ENCODE measurements at places on chromosomes 6 and 20.

- H3K4me3 ChIP-seq = no peak overlapping the region
- H3K36me3 ChIP-seq = no peaks in the 10 kb centered on the region
- DNase-seq = peak; percentile 54
- no peaks in the 10 kb centered on the region for H3K27me3 ChIP-seq
- peak overlapping the region; percentile 61 for H3K27ac ChIP-seq
Measured at GRCh38 chr6:156720691-156721685, 56.2 kb upstream of the ARID1B start.

- no peaks in the 10 kb centered on the region for H3K4me1 ChIP-seq
- no peaks in the 10 kb centered on the region for H3K36me3 ChIP-seq
- no peak overlapping the region for H3K27ac ChIP-seq
- DNase-seq = no peak
- no peak overlapping the region for H3K4me3 ChIP-seq
Measured at GRCh38 chr6:152905551-152906299, 77.1 kb downstream of the FBXO5 start.

DNA sequence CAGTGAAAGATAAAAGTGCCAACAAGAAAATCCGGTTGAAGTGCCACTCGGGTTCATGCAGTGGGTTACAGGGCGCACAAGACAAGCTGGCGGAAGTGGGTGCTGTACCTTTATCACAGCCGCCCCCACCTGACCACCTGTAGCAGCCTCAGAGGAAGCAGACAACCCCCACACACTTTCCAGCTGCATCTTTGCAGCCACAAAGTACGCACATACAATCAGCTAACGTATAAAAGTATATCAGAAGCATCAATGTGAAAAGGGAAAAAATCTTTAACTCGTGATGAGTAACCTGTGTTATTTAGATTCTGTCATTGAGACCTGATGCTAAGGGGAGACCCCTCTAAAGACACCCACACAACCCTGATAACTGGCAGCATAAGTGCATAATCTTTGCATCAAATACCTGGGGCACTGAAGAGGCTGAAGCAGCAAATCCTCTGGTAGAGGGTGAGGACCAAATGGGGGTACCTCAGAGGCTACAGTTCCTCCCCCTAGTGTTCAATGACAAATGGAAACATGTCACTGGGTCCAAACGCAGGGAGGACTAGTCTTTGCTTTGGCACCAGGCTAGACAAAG lies 22.1 kb downstream of the BACH2 start:
- no peaks in the 10 kb centered on the region for H3K4me1 ChIP-seq
- no peak overlapping the region for H3K4me3 ChIP-seq
- no peak for DNase-seq
- H3K36me3 ChIP-seq = no peaks in the 10 kb centered on the region

- H3K27me3 ChIP-seq = no peaks in the 10 kb centered on the region
- H3K36me3 ChIP-seq = no peaks in the 10 kb centered on the region
- H3K4me1 ChIP-seq = peaks cover 5% of the 10 kb centered on the region
- no peak overlapping the region for H3K27ac ChIP-seq
Measured at GRCh38 chr6:113967777-113968176, 3.2 kb downstream of the HDAC2 start.

DNA sequence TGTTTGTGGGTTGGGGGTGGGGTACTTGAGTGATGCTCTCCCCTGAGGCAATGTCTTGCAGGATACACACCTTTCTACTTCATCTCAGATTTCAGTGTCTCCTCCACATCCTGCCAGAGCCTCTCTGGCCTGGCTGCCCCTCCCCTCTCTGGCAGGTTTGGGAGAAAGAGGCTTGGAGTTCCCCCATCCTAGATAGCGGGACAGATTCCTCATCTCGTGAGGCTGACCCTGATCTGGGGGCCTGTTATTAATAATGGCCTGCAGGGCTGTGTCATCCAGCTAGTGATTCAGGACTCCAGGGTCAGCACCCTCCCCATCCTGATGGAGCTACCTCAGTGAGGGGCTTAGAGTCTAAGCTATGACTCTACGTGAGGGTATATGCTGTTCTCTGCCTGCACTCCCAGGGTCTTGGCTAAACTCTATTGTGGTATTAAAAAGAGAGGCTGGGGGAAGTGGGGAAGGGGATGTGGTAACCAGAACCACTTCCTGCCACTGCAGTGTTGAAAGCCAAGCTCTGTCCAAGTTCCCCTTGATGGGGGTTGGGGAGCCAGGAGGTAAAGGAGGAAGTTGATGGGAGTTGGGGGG lies 3.7 kb upstream of the MMP9 start:
- no peak overlapping the region for H3K4me3 ChIP-seq
- no peak for DNase-seq
- no peak overlapping the region for H3K27ac ChIP-seq
- no peaks in the 10 kb centered on the region for H3K36me3 ChIP-seq
- H3K4me1 ChIP-seq = peaks cover 2% of the 10 kb centered on the region
- peaks cover 76% of the 10 kb centered on the region for H3K27me3 ChIP-seq

DNA sequence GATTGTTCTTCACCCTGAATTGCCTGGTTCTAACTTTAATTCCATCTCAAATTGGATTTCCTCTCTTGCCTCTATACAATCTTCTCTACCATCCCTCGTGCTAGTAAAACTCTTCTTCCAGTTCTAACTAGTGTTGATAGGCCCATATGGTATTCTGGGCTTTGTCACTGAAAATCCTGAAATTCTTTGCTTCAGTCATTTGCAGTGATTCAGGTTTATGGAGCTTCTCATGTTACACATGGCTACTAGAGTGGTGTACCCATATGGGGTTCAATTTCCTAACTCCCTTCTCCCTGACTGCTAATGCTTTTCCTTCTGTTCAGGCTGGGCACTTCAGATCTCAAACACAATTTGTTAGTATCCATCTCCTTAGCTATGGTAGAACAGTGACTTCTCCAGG lies 956.6 kb downstream of the KIF16B start:
- no peak overlapping the region for H3K27ac ChIP-seq
- no peaks in the 10 kb centered on the region for H3K4me1 ChIP-seq
- no peak overlapping the region for H3K4me3 ChIP-seq
- no peak for DNase-seq
- no peaks in the 10 kb centered on the region for H3K27me3 ChIP-seq

GRCh38 chr6:92577077-92577719 lies 842.2 kb downstream of the EPHA7 start:
- H3K4me1 ChIP-seq = peaks cover 11% of the 10 kb centered on the region
- H3K4me3 ChIP-seq = no peak overlapping the region
- H3K27me3 ChIP-seq = no peaks in the 10 kb centered on the region
- peak; percentile 72 for DNase-seq
- H3K27ac ChIP-seq = peak overlapping the region; percentile 64

- H3K27me3 ChIP-seq = peaks cover 7% of the 10 kb centered on the region
- no peak overlapping the region for H3K27ac ChIP-seq
- H3K4me1 ChIP-seq = peaks cover 2% of the 10 kb centered on the region
- H3K4me3 ChIP-seq = no peak overlapping the region
Measured at GRCh38 chr20:11234608-11235007, 560.8 kb upstream of the JAG1 start.

GRCh38 chr6:17877196-17877894 lies 110.1 kb downstream of the KIF13A start:
- peaks cover 7% of the 10 kb centered on the region for H3K4me1 ChIP-seq
- H3K27ac ChIP-seq = no peak overlapping the region
- DNase-seq = no peak
- no peaks in the 10 kb centered on the region for H3K36me3 ChIP-seq
- no peak overlapping the region for H3K4me3 ChIP-seq

- peaks cover 29% of the 10 kb centered on the region for H3K27me3 ChIP-seq
- no peak for DNase-seq
- no peak overlapping the region for H3K27ac ChIP-seq
- peaks cover 10% of the 10 kb centered on the region for H3K4me1 ChIP-seq
- H3K4me3 ChIP-seq = peak overlapping the region; percentile 87
Measured at GRCh38 chr6:29723666-29724588, 693 bp downstream of the HLA-F start.

DNA sequence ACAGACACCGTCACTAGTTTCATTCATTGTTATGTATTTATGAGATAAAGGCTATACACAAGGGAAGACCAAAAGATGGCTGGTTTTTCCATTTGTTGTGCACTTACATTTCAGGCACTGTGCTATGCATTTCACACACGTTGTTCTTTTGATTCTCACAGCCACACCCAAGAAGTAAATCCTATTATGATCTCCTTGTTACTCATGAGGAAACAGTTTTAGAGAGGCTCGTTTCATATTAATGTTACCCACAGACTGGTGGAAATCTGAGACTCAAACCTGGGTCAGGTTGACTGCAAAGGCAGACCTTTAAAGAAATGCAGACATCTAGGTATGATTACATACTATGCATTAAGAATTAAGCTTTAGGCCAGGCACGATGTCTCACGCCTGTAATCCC lies 34.9 kb downstream of the SHLD1 start:
- DNase-seq = no peak
- H3K4me1 ChIP-seq = peaks cover 5% of the 10 kb centered on the region
- H3K27me3 ChIP-seq = no peaks in the 10 kb centered on the region
- H3K36me3 ChIP-seq = no peaks in the 10 kb centered on the region
- H3K27ac ChIP-seq = no peak overlapping the region

- peak overlapping the region; percentile 42 for H3K27ac ChIP-seq
- H3K4me3 ChIP-seq = no peak overlapping the region
- DNase-seq = peak; percentile 95
- peaks cover 2% of the 10 kb centered on the region for H3K4me1 ChIP-seq
- no peaks in the 10 kb centered on the region for H3K27me3 ChIP-seq
Measured at GRCh38 chr6:45454008-45454911, 76.5 kb upstream of the SUPT3H start.

DNA sequence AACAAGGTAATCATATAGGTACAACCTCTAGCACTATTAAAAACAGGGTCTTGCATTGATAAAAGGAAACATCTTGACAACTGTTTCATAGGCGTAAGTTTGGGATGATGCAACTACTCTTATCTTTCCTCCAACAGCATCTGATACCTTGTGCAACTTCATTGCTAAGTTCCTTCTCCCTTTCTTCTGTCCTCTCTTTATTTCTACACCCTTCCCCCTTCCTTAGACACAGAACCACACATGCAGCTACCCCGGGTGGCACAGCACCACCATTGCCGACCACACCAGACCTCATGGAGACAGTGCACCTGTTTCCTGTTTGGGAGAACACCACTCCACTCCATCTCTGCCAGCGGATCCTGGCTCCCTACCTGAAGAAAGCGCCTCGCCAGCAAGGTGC lies 14.4 kb downstream of the MYB start:
- DNase-seq = no peak
- no peak overlapping the region for H3K4me3 ChIP-seq
- H3K4me1 ChIP-seq = no peaks in the 10 kb centered on the region

DNA sequence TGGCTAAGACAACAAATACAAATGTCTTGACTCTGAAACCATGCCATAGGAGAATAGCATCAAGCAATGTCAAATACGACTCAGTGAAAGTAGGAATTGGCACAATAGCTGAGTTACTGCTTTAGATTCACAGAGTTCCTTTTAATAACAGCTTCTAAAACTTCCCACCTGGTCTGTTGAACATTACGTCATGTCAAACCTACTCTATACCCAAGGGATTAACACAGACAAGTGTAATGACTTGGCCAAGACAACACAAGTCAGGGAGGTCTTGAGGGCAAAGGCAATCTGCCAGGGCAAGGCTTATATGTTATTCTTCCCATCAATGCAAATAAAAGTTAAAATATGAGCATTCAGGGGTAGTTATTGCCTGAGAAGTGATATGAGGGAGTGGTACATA lies 265.1 kb upstream of the PRDM1 start:
- no peak for DNase-seq
- no peak overlapping the region for H3K27ac ChIP-seq
- H3K36me3 ChIP-seq = no peaks in the 10 kb centered on the region
- no peaks in the 10 kb centered on the region for H3K27me3 ChIP-seq
- no peak overlapping the region for H3K4me3 ChIP-seq

DNA sequence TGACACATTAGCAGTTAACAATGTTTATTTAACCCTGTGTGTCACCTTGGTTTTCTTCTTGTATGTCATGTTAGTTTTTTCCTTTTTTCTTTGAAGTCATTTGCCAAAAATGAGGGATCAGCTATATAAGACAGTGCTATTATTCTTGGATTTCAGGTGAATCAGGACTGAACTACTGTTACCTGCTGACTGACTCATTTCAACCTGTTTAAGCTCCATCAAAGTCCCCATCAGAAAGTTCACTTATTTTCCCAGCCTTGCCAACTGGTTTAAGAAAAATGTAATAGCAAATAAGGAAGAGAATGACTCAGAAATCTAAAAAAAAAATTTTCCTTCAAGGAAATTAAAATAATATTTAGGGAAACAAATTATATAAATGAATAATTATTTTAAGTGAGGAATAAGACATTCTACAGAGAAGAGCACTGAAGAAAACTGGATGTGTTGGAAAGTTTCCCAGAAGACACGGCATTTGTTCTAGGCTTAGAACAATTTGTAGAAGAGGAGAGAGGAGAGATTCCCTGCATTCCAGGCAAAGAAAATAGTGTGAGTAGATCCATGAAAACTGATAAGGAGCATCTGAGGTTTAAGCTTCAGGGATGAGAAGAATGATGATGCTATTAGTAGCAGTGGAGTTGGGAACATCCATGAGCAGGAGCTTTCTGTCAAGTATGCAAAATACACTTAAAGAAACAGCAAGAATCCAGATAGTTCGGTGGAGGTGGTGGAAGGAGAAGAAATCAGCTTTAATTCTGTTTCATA lies 84.9 kb upstream of the SIM1 start:
- no peaks in the 10 kb centered on the region for H3K27me3 ChIP-seq
- no peaks in the 10 kb centered on the region for H3K4me1 ChIP-seq
- no peaks in the 10 kb centered on the region for H3K36me3 ChIP-seq
- no peak overlapping the region for H3K27ac ChIP-seq

GRCh38 chr6:143721642-143722041 lies 43.9 kb downstream of the PHACTR2 start:
- DNase-seq = no peak
- H3K27me3 ChIP-seq = no peaks in the 10 kb centered on the region
- peaks cover 51% of the 10 kb centered on the region for H3K36me3 ChIP-seq
- no peak overlapping the region for H3K27ac ChIP-seq
- H3K4me3 ChIP-seq = no peak overlapping the region
- H3K4me1 ChIP-seq = no peaks in the 10 kb centered on the region

DNA sequence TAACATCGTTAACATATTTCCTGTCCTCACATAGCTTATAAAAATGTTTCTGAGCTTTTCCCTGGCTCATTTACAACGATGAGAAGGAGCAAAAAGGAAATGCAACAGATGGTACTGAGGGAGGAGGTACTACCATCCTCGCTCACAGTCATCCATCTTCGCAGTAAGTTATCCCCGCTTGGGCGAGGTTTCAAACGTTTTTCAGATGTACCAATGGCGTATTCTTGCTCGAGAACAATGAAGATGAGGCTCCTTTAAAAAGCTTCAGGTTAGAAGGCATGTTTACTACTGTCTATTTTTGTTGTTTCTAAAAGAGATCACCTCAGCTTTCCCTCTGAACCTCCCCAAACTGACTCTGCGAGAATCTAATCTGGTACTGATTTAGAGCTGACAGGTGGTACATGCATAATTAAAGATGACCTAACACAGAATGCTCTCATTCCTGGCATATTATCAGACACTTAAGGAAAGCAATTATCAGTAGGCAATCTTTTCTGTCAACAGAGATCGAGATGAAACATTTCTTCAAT lies 178.7 kb downstream of the GJA10 start:
- no peak overlapping the region for H3K27ac ChIP-seq
- H3K4me1 ChIP-seq = peaks cover 2% of the 10 kb centered on the region
- no peak for DNase-seq
- no peaks in the 10 kb centered on the region for H3K36me3 ChIP-seq
- peaks cover 3% of the 10 kb centered on the region for H3K27me3 ChIP-seq
